ENCODE measurements at places on chromosomes 7 and 10.

GRCh38 chr7:107463139-107464078 lies 6.4 kb upstream of the GPR22 start:
- no peak for DNase-seq

DNA sequence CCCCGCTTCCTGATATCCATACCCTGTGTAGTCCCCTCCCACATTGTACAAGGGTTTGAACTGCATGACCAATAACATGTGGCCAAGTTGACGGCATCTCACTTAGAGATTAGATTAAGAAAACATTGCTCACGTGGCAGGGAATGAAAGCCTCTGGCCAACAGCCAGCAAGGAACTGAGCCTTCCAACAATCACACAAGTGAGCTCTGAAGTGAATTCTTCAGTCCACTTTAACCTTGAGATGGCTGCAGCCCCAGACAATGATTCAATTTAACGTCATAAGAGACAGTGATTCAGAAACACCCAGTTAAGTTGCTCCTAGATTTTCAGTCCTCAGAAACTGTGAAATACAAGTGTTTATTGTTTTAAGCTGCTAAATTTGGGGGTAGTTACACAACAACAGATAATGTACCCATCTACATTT lies 165.9 kb upstream of the PLXNA4 start:
- DNase-seq, result no peak

DNA sequence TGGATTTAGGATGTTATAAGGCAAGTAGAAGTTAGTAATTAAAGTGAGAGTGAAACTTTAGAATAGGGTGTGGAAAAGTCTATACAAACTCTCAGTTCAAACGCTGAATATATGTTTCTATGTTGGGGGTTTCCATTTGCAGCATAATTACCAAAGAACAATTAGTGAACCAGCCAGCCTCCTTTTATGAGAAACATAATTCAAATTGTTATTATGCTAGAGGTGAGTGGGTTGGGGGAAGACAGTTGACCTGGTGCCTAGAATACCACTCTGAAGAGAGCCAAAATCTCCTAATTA lies 435.8 kb downstream of the MDFIC start:
- no peak for DNase-seq

GRCh38 chr7:111650456-111650999 lies 88.2 kb upstream of the IMMP2L start:
- DNase-seq, result no peak

GRCh38 chr10:63246356-63246755 lies 113.2 kb downstream of the NRBF2 start:
- no peak for DNase-seq
